ENCODE measurements at places on chromosomes 2 and 18.

DNA sequence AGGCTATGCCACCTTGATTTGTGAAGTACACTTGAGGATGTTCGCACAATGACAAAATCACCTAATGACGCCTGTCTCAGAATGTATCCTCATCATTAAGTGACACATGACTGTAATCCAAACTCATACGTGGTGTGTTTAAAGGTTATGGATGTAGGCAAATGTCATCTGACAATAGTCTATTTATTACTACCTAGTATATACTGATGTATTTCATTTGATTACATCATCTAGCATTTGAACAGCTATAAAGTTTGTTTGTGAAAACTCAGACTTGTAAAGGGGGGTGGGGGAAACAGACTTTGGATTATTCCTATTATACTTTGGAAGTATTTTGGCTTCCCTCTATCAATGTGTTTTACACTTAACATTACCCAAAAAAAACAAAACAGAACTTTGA lies 129.9 kb downstream of the TANC1 start:
- DNase-seq: no peak

DNA sequence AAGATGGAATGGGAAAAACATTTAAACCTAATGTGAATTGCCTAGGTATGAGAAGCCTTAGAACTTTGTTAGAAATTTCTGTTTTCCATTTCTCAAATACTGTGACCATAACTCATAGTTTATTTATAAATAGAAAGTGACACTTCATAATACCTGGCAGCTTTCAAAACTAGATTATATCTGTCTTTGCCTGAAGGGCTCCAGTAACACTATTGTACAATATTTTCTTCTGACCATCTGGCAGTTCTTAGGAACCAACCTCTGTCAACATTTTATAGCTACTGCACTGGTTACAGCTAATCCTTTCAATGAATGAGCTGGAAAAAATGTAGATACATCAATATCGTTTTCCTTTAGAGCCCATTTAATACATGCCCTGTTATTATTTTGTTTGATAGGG lies 237.4 kb downstream of the CAMKMT start:
- no peak for DNase-seq

DNA sequence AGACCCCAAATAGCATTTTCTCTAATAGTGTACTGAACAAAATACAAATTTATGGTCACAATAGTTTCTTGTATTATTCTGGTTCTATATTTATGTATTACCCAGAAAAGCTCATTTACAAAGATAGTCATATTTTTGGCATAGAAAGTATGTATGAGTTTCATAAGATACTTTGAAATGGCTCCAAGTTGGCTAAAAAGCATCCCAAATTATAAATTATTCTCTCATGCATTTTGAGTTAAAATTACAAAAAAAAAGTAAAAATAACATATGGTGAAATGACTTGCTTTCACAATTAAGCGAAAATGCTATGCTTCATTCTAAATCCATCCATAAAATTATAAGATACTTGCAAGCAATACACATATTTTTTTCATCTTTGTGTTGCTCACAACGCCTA lies 530.7 kb downstream of the ZNF804A start:
- no peak for DNase-seq

DNA sequence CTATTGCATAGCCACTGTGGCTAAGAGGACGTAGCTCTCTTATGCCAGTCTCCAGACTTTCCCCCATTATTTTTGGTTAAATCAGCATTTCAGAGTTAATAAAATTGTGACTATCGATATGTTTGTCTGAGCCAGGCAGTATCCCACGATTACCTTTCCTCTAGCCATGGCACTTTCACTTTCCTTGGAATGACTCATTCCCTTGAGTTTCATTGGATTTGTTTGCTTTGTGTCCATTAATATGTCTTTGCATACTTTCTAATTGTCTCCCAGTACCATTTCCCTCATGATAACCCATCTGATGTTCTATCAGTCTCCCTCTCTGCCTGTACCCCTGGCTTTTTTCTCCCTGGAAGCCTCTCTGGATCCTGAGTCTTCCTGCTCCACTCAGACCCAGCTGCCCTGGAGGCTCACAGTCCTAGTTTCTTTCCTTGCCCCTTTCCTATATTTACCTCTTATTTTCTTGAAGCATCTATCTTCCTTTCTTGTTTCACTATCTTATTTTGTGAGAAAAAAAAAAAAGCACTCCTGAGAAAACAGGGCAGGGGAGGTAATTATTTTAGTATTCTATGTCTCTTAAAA lies 126.1 kb downstream of the MTX2 start:
- no peak for DNase-seq

GRCh38 chr18:73563901-73564472 lies 583.6 kb downstream of the FBXO15 start:
- no peak for DNase-seq

DNA sequence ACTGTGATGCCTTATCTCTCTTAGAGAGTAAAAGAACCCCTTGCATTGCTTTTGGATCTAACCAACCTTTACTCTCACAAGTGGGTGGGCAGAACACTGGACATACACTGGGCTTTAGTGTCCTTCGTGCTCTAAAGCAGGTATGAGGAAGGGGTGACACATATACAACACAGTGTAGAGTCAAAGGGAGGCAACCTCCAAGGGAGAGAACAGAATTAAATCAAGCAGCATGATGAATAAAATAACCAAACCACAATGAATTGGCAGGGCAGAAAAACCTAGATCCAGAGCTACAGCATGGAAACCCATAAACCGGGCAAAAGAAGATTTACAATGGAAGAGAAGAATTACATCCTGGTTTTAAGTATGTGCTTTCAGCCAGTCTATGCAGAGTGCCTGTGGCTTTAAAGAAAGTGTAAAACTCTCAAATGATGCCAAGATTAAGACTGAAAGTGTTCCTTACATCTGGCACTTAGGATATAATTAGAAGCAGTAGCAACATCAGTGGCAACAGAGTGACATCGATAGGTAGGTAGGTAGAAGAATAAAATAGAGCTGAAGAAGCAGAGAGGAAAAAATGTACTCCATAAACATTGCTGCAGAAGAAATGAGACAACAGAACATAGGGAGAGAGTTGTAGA lies 191.7 kb upstream of the ZC3H15 start:
- no peak for DNase-seq

DNA sequence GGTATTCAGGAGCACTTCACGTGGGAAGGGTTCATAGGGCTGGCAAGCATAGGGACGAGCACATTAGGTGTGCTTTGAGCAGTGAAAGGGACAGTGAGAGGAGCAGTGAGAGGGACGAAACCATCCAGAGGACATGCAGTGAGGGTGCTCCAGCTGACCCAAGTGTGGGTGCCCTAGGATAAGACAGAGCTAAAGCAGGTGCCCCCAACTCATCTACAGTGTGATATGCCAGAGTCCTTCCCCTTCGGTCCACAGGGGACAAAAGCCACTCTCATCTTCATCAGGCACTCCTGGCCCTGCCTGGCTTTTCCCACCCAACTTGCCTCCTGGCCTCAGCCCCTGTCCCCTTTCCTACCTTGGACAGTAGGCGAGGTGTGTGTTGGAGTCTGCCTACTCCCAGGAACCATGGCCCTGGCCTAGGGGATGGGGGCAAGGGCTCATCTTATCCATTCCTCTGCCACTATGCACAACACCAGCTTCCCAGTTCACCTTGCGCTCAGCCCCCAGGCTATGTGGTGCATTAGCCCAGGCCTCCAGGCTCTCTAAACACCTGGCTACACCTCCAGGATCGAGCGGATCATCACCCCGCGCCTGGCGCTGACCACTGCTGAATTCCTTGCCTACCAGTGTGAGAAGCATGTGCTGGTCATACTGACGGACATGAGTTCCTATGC lies 16.1 kb upstream of the ANKRD53 start:
- peak; percentile 50 for DNase-seq

DNA sequence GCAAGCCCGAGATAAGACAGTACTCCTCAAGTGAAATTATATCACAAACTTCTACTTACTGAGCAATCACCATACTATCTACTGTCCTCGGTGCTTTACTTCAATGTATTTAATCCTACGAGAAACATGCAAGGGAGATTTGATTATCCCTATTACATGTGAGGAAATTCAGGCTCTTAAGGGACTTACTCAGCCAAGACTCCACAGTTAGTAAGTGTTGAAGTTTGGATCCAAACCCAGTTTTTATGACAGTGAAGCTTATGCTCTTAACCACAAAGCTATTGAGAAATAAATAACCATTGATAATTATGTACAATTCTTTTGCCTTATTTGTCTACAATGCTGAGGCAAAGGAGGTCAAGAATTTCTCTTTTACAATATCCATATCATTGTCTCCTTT lies 672.9 kb upstream of the ACVR2A start:
- no peak for DNase-seq

GRCh38 chr2:39266139-39266805 lies 22.5 kb upstream of the CDKL4 start:
- no peak for DNase-seq

GRCh38 chr2:177324797-177325196 lies 60.3 kb upstream of the NFE2L2 start:
- no peak for DNase-seq

GRCh38 chr2:133390156-133390555 lies 178.1 kb downstream of the NCKAP5 start:
- DNase-seq: no peak

DNA sequence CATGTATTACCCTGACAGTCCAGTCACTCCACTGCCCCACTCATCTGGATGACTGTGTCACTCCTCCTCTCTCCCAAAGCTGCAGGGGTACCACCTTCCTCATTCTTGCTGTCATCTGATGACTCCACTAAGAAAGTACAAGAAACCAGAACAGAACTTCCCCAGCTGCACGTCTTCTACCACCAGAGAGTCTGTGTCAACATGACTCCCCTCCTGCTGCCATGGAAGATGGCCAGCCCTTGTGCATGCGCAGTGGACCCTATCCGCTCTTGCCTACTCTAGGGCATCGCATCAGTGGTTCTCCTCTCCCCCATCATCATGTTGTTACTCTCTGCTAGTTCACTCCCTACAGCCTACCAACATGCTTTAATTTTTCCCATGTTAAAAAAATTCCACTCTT lies 14.5 kb upstream of the ST8SIA3 start:
- no peak for DNase-seq

- DNase-seq: no peak
Observed at GRCh38 chr18:32257084-32257785, 67.4 kb downstream of the MEP1B start.

- DNase-seq: no peak
Observed at GRCh38 chr2:169105476-169105875, 36.1 kb downstream of the DHRS9 start.

GRCh38 chr2:230317366-230317765 lies 9.6 kb upstream of the SP140L start:
- no peak for DNase-seq

DNA sequence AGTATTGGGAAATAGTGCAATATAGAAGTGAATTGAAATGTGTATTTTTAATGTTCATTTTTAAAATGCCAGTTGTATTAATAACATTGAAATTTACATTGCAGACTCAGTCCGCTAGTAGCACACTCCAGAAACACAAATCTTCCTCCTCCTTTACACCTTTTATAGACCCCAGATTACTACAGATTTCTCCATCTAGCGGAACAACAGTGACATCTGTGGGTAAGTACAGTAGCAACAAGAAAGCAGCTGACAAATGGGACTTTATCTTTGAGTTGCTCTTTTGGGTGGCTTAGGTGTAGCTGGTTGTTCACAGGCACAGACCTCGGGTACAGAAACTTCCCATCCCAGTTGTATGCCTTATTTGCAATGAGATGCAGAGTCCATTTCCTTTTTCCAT lies 118.2 kb upstream of the IL1R2 start:
- DNase-seq: no peak

GRCh38 chr2:141199711-141200110 lies 931.1 kb downstream of the LRP1B start:
- no peak for DNase-seq

DNA sequence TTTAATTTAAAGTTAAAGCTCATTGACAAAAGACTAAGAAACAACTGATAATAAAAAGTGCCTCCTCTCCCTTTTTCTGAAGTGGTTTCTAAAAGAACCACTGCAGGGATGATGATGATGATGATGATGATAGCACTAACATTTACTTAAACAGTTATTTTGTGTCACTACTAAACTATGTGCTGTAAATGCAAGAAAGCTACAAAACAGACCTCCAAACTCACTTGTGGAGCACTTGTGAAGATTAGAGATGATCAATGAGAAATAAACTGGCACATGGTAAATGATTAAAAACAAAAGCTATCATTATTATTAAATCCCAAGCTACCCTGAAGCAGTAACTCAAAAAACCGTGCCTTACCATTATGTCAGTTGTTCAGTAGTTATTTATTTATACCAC lies 88.7 kb downstream of the SLC8A1 start:
- no peak for DNase-seq

- DNase-seq: no peak
Observed at GRCh38 chr2:161161074-161161706, 962 bp downstream of the TANK start.

DNA sequence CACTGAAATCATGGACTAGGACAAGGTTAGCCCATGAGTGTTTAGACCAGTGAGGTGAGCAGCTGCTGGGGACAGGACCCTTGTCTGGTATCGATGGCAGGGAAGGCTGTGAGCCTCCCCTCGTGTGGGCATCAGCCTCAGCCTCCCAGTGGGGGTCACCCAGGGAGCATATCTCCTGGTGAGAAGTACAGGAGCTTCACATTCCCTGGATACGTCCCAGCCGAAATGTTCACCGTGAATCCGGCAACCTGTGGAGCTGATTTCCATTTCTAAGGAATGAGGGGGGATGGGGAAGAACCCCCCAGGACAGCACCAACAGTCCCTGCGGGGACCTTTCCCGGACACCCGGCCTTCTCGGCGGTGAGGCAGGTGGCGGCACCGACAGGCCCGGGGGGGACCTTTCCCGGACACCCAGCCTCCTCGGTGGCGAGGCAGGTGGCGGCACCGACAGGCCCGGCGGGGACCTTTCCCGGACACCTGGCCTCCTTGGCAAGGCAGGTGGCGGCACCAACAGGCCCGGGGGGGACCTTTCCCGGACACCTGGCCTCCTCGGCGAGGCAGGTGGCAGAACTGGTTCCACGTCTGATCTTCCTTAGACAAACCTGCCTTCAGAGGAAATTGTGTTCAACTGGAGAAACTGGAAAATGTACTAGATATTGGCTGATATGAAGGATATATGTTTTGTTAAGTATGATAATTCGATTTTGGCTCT lies 21.2 kb downstream of the RTP5 start:
- no peak for DNase-seq

- peak; percentile 59 for DNase-seq
Observed at GRCh38 chr2:15940661-15941480, 521 bp downstream of the MYCN start.

DNA sequence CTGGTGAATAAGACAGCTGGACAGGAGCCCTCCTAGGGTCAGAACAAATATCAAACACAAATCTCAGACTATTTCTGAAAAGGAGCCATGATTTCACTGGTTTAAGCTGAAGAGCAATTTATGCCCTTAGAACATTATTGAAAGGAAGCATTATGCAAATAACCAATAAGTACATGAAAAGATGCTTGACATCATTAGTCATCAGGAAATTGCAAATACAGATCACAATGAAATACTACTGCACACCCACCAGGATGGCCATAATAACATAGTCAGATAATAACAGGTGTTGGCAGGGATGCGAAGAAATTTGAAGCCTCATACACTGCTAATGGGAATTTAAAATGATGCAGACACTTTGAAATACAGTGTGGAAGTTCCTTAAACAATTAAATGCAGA lies 176.4 kb upstream of the RAB6C start:
- DNase-seq: no peak

- DNase-seq: no peak
Observed at GRCh38 chr2:200422071-200422470, 87.8 kb downstream of the KCTD18 start.

GRCh38 chr2:75466708-75467311 lies 93.9 kb downstream of the EVA1A start:
- DNase-seq: no peak

All from activated CD8-positive, alpha-beta memory T cell treated with anti-CD3 and anti-CD28 coated beads for 24 hours (primary cell).